Mesenchymal stem cell (in vitro differentiated cells and primary cell): ENCODE measurements at places on chromosomes 7 and 10.
A peak's percentile ranks its signal among the peaks of the same experiment; 100 is the strongest.

- no peak for DNase-seq
- peak overlapping the region; percentile 69 for H3K4me3 ChIP-seq
- no peaks in the 10 kb centered on the region for H3K4me1 ChIP-seq
- H3K27ac ChIP-seq: no peak overlapping the region
- H3K27me3 ChIP-seq: no peaks in the 10 kb centered on the region
- H3K36me3 ChIP-seq: no peaks in the 10 kb centered on the region
Measured at GRCh38 chr10:37856881-37857286, 526 bp downstream of the ZNF248 start.

GRCh38 chr7:39985398-39985918 is 35.4 kb downstream of the CDK13 start:
- no peaks in the 10 kb centered on the region for H3K27me3 ChIP-seq
- no peak for DNase-seq
- peaks cover 5% of the 10 kb centered on the region for H3K4me1 ChIP-seq
- no peak overlapping the region for H3K4me3 ChIP-seq
- peaks cover 6% of the 10 kb centered on the region for H3K36me3 ChIP-seq
- H3K27ac ChIP-seq: no peak overlapping the region

DNA sequence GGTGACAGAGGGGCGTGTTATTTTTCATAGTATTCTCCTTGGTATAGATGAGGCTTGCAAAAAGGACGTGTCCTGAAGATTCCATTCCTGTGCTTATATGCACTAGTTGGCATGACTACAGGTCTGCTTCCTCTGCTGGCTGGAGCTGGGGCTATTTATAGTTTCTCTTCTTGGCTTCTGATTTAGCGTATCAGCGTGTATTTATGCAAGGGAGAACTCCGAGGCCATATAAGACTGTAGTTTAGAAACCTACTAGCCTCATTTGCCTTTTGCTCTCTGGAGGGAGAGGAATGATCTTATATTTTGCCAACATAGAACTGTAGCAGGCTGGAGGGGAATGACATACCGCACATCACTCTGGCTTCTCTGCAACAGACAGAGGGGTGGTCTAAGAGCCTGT is 39.7 kb downstream of the CACNB2 start:
- H3K27ac ChIP-seq: no peak overlapping the region
- DNase-seq: peak; percentile 72
- H3K36me3 ChIP-seq: no peaks in the 10 kb centered on the region
- no peak overlapping the region for H3K4me3 ChIP-seq
- peaks cover 6% of the 10 kb centered on the region for H3K27me3 ChIP-seq

DNA sequence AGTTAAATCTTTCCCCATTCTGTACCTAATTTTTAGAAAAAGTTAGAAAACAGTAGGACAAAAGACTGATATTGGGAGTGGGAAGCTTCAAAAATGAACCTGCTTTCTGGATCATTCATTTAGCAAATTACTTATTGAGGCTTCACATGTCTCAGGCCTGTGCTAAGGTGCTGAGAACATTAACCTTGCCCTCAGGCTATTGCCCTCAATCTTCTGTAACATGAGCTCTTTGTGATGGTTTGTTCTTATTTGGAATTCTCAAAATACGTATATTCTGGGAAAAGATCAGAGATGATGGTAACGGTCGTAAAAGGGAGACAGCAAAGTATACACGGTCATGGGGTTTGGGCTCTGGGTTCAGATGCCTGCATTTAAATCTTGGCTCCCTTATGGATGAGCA is 39.5 kb upstream of the PRKG1 start:
- no peaks in the 10 kb centered on the region for H3K36me3 ChIP-seq
- DNase-seq: no peak
- H3K27ac ChIP-seq: no peak overlapping the region
- H3K4me3 ChIP-seq: no peak overlapping the region
- H3K4me1 ChIP-seq: no peaks in the 10 kb centered on the region
- no peaks in the 10 kb centered on the region for H3K27me3 ChIP-seq

- H3K27ac ChIP-seq: no peak overlapping the region
- H3K27me3 ChIP-seq: no peaks in the 10 kb centered on the region
- peaks cover 9% of the 10 kb centered on the region for H3K4me1 ChIP-seq
- no peak overlapping the region for H3K4me3 ChIP-seq
- H3K36me3 ChIP-seq: no peaks in the 10 kb centered on the region
Measured at GRCh38 chr10:127976286-127976685, 69.4 kb downstream of the PTPRE start.

- DNase-seq: no peak
- no peaks in the 10 kb centered on the region for H3K36me3 ChIP-seq
- no peaks in the 10 kb centered on the region for H3K27me3 ChIP-seq
- no peak overlapping the region for H3K4me3 ChIP-seq
Measured at GRCh38 chr7:81789406-81790119, 19.7 kb upstream of the HGF start.
